ENCODE measurements at places on chromosomes 16 and 17.
A peak's percentile ranks its signal among the peaks of the same experiment; 100 is the strongest.

GRCh38 chr16:76622876-76623275 lies 345.7 kb downstream of the CNTNAP4 start:
- H3K4me3 ChIP-seq: no peak overlapping the region
- H3K4me1 ChIP-seq: no peaks in the 10 kb centered on the region

GRCh38 chr16:24497440-24497839 lies 41.9 kb upstream of the RBBP6 start:
- no peaks in the 10 kb centered on the region for H3K4me1 ChIP-seq
- H3K36me3 ChIP-seq: no peaks in the 10 kb centered on the region
- no peak overlapping the region for H3K4me3 ChIP-seq
- H3K27ac ChIP-seq: no peak overlapping the region

DNA sequence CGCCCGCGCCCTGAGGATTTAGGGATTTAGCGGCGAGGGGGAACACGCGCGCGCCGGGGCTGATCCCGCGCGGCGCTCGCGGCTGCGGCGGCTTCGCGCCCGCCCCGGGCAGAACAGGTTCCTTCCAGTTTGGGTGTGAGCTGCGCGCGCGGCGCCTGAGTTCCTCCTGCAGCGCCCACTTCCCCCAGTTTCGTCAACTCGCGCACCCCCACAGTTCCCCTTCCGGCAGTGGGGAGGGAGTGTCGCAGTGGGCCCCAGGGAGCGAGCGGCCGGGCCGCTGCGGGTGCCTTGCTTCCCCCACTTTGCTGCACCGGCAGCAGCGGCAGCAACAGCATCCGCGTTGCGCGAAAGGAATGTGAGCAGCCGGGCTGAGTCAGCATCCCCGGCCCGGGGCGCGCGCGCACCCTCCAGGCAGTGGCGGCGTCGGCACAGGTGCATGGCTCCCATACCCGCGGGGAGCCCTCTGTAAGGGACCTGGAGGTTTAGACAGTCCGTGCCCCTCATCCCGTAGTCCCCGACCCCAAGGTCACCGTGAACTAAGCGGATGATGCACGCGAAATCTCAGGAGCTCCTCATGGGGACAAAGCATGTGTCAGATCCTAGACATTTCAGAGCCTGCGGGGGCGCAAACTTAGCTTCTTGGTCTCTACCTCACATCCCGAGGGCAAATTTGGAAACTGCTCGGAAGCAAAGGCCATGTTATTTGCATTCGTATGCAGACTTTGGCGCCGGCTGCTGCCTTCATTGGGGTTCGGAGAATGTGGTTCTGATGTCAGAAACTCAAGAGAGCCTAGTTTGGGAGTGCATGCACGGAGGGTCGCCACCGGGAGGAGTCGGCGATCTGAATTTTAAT lies 767 bp downstream of the ARSG start:
- H3K36me3 ChIP-seq: no peaks in the 10 kb centered on the region
- H3K27ac ChIP-seq: no peak overlapping the region
- peaks cover 12% of the 10 kb centered on the region for H3K4me1 ChIP-seq
- peaks cover 55% of the 10 kb centered on the region for H3K27me3 ChIP-seq
- peak overlapping the region; percentile 76 for H3K4me3 ChIP-seq

GRCh38 chr16:56311208-56312027 lies 113.9 kb downstream of the AMFR start:
- H3K27me3 ChIP-seq: peaks cover 34% of the 10 kb centered on the region
- no peaks in the 10 kb centered on the region for H3K36me3 ChIP-seq
- no peak overlapping the region for H3K27ac ChIP-seq
- no peak for DNase-seq
- H3K4me1 ChIP-seq: no peaks in the 10 kb centered on the region

DNA sequence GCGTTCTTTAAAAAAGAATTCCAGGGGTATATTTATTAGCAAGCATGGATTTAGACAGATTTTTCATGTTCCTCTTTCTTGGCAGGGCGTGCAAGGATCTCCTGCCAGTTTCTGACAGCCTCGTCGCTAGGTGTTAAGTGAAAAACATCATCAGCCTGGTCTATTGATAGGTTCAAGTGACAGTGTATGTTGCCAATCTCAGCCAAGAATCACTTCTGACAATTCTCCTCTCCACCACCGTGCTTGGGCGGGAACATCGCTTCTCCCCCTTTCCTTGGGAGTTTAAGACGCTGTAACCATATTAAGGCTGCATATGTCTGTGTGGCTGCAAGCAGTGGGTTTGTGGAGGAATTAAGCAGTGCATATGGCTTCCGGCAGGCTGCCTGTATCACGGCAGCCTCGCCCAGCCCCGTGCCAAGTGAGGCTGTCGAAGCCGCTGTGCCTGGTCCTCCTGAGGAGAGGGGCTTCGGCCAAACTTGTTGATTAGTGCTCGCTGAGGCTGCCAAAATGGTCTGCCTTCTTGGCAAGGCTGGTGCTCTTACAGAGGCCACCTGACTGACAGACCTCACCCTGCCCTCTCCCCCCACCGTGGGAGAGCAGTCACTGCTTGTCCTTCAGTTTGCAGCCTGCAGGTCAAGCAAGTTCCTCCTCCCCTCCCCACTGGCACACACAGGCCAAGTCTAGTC lies 132.2 kb upstream of the MPHOSPH6 start:
- no peak overlapping the region for H3K4me3 ChIP-seq
- no peaks in the 10 kb centered on the region for H3K4me1 ChIP-seq
- H3K27me3 ChIP-seq: peaks cover 12% of the 10 kb centered on the region
- no peaks in the 10 kb centered on the region for H3K36me3 ChIP-seq
- no peak for DNase-seq
- H3K27ac ChIP-seq: no peak overlapping the region

GRCh38 chr16:27826893-27827289 lies 236.6 kb downstream of the GSG1L start:
- H3K27me3 ChIP-seq: peaks cover 20% of the 10 kb centered on the region
- no peaks in the 10 kb centered on the region for H3K4me1 ChIP-seq
- DNase-seq: no peak
- H3K36me3 ChIP-seq: no peaks in the 10 kb centered on the region
- H3K27ac ChIP-seq: no peak overlapping the region

DNA sequence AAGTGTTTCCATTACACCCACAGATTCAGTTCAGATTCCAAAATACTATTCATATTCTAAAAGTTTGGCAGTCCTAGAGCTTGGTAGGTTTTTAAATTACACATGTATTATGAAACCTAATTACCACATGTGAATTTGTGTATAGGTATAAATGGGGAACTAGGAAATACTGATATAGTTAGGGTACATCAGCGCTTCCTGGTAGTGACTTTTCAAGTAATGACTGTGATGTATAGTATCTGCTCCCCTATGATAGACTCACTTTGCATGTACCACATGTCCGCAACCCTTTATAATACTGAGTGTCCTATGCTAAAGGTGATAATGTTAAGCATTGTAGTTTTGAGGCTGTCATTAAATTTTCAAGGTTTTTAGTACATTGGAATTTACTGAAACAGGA lies 22.9 kb downstream of the CDK12 start:
- no peak for DNase-seq
- peaks cover 7% of the 10 kb centered on the region for H3K4me1 ChIP-seq
- H3K27me3 ChIP-seq: no peaks in the 10 kb centered on the region

DNA sequence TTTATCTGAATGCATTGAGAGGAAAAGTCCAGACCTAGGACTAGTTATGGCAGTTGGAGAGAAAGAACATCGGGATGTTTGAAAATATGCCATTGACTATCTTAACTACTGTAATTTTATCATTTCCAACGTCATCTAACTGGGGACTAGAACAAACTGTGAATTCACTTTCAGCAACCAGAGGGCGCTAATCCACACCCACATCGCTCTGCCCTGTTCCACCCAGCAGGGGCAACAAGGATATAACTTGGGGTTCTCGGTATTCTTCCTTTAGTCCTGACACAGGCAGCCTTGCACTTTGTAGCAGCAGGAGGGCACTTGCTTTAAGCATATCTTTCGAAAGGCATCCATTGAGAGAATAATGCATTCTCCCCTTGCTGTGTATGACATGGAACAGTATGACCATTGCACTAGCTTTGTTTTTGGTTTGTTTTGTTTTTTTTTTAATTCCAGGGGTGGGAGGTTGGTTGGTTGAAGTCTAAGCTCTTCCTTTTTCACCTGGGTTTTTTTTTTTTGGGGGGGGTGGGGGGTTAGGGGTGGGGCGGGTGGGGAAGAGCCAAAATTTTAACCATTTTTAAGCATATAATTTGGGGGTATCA lies 31.5 kb downstream of the SIAH1 start:
- no peak overlapping the region for H3K4me3 ChIP-seq
- peaks cover 79% of the 10 kb centered on the region for H3K36me3 ChIP-seq
- H3K27me3 ChIP-seq: no peaks in the 10 kb centered on the region
- no peak overlapping the region for H3K27ac ChIP-seq

DNA sequence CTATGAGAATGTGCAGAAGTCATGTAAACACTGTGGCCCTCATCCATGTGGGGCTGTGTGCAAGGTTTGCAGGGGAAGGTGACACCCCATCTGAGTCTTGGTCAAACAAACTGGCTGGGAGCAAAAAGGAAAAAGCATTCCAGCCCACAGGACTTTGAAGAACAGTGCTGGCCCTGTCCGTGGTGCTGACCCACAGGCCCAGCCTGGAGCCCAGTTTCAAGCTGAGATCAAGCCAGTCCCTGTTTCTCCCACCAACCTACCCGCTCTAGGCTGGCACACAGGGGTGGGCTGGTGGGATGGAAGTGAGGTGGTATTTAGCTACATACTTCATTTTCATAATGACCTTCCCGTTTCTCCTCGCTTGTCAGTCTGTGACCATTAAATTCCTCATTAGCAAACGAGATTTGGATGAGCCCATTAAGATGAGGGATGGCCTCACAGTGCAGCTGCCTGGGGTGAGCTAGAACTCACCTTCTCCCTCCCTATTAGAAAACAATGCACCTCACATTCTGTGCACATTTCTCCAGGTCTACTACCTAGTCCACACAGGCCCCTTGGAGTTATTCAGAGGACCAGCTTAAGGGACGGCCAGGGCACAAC lies 12.6 kb upstream of the RPL38 start:
- H3K36me3 ChIP-seq: no peaks in the 10 kb centered on the region
- H3K4me1 ChIP-seq: peaks cover 10% of the 10 kb centered on the region
- DNase-seq: peak; percentile 55
- no peak overlapping the region for H3K4me3 ChIP-seq

All from mesenchymal stem cell (in vitro differentiated cells and primary cell).